Right lung (tissue), 10 donors: ENCODE measurements at places on chromosomes 7 and 10.

DNA sequence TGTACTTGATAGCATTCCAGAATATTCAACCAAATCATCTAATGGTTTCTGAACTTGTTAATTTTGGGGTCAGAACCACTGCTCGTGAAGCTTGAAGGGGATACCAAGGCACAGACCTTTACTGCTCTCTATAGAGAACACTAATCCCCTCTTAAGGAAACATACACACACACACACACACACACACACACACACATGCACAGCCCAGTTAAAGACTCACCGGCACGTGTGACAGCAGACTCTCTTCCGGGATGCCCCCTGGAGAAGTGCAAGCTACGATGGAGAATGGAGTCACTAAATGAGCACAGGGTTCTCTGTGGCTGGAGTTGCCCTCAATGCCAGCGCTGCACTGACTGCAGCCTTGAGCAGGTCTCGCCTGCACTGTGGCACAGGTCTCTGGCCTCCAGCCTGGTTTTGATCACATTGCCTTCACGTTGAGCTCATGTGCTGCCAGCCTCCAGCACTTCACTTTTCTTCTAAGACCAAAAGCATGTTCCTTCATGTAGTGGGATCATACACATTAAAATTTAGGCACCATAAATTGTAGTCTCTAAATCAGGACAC lies 300.8 kb downstream of the POM121L12 start:
- no peak for DNase-seq

GRCh38 chr7:112420236-112420861 lies 29.9 kb upstream of the IFRD1 start:
- DNase-seq = no peak

DNA sequence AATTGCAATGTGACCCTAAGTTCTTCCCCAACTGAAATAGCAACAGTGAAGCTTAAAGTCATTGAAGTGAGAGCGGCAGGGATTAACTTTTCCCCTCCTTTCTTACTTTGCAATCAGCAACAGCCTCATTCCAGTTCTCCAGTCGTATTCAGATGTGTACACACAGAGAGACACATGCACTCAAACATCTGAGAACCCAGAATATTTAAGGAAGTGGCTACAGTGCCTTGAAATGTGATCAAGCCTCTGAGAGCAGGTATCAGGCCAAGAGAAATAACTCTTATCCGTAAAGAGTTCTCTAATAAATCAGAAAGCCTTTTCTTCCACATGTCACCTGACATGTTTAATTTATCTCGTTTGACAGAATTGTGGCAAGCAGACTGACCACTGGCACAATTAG lies 388.9 kb upstream of the NPVF start:
- DNase-seq = no peak

DNA sequence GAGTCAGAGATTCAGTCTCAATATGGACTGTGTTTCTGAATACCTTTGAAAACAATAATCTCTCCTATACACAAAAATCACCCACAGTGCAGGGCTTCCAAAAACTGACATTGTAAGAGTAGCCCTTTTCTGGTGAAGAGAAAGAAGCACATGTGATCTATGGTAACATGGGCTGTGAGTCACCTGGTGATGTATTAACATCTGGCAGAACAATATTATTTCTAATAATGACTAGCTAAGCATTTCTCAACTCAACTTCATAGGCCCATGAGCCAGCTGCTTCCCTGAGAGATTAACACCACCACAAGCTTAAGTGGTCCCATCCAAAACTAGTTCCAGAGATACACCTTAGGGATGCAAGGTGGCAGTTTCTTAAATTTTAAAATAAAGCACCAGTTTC lies 331.0 kb upstream of the NRP1 start:
- DNase-seq = no peak

- no peak for DNase-seq
Measured at GRCh38 chr10:58764087-58764747, 251.5 kb downstream of the BICC1 start.

GRCh38 chr10:133476641-133476990 lies 22.9 kb downstream of the SCART1 start:
- DNase-seq = no peak

DNA sequence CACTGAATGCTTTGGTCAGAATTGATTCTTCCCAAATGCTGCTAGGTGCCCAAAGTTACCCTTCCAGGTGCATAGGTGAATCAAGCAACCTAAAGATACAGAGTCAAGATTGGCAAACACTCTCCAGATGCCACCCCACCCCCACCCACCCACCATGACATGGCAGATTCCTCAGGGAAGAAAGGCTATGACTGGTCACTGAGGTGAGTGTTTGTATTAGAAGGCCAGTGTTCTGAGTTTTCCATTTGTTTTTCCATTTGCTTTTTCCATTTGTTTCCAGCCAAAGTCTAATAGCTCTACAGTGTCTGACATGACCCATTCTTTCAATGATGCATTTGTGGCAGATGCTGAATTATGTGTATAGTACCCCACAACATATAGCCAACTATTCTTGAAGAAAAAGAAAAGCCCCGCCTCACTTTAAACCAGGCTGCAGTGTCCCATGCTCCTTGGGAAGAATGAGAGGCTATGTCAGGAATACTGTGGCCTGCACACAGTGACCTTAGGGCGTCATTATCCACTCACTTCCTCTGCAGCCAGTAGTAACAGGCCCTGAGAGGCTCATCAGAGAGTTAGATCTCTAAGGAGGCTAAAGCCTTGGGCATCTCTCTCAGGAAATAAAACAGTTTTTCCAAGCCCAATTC lies 16.1 kb upstream of the HIBADH start:
- no peak for DNase-seq

DNA sequence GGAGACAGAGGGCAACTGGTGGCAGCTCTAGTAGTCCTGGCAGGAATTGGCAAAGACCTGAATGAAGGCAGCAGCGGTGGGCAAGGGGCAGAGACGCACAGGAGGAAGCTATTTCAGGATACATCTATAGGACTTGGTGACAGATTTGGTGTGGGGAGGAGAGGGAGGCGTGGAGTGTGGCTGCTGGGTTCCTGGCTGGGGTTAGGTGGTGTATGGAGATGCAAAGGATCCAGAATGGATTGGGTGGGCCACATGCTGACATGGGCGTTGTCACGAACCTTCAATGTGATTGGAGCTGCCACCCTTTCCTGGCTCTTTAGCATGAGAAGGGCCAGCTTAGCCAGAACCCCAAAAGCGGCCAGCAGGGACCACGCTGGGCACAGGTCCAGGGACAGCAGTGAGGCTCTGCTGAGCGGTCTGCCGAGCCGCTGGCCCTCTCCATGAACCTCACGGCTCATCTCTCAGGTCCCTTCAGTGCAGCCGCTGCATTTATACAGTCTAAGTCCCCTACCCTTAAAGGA lies 10.2 kb upstream of the ADCY1 start:
- DNase-seq = no peak

GRCh38 chr10:102059987-102060386 lies 4.0 kb upstream of the ARMH3 start:
- DNase-seq = no peak

- no peak for DNase-seq
Measured at GRCh38 chr10:72270607-72271281, 3.0 kb upstream of the DDIT4 start.

- no peak for DNase-seq
Measured at GRCh38 chr10:32315424-32315823, 31.5 kb downstream of the EPC1 start.

GRCh38 chr10:31345886-31346285 lies 26.9 kb downstream of the ZEB1 start:
- DNase-seq = no peak
